ENCODE measurements at places on chromosomes 7 and 10.
A peak's percentile ranks its signal among the peaks of the same experiment; 100 is the strongest.

DNA sequence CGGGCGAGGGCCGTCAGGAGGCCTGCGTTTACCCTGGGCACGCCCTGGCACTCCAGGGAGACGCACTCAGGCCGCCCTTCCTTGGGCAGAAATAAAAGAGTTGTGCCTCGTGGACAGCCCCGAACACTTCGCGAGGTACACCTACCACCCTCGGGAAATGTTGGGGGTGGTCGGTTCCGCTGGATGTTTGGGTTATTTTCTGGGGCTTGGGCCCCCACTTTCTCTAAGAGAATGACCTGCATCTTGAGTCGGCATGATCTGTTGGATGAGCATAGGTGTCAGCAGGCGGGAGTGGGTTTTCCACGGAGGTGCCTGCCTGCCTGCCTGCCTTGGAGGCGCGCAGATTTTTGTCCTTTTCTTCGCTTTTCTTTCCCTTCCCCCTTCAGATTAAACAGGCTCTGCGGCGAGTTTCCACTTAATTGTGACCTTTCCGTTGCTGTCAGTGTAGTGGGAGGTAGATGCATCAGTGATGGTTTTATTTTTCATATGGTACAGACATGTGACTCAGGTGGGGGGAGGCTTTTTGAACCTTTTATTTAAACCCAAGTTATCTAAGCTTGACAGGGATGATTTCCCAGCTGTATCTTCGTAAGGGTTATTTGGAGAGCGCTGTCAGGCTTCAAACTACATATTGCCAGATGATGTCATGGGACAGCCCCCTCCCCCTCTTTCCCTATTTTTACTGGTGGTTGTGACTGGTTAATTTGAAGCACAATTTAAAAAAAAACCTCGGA lies 661 bp downstream of the HECTD2 start:
- DNase-seq: no peak

GRCh38 chr7:92259610-92260247 lies 14.0 kb downstream of the ANKIB1 start:
- no peak for DNase-seq

DNA sequence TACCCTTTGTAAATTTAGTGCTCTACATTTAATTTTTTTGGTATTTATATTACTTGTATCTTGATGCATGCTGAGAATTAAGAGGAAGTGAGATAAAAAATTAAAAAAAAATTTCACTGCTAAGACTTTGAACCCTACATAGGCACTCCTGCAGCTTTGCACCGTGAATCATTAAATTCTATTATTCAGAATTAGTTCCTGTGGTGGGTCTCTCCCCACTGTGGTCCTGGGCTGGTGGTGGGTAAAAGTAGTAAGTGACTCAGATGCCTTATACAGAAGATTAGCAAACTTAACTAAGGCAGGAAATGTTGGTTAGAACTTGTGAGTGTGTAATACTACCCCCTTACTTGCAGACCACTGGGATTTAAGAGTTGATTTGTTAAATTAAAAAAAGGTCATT lies 72.6 kb downstream of the AP3M1 start:
- peak; percentile 79 for DNase-seq

- no peak for DNase-seq
These were observed 1631.5 kb upstream of the LRRTM3 start for GRCh38 chr10:65294329-65294728.

- no peak for DNase-seq
These were observed 66.8 kb downstream of the CD36 start for GRCh38 chr7:80705130-80705781.

GRCh38 chr10:124554085-124554858 lies 92.6 kb downstream of the LHPP start:
- DNase-seq: no peak

GRCh38 chr10:117137911-117138642 lies at the start of gene VAX1:
Gene VAX1, minus strand, starts transcription at chr10:117138270. Its CDS starts 214 bp downstream, at chr10:117138056.
- no peak for DNase-seq

DNA sequence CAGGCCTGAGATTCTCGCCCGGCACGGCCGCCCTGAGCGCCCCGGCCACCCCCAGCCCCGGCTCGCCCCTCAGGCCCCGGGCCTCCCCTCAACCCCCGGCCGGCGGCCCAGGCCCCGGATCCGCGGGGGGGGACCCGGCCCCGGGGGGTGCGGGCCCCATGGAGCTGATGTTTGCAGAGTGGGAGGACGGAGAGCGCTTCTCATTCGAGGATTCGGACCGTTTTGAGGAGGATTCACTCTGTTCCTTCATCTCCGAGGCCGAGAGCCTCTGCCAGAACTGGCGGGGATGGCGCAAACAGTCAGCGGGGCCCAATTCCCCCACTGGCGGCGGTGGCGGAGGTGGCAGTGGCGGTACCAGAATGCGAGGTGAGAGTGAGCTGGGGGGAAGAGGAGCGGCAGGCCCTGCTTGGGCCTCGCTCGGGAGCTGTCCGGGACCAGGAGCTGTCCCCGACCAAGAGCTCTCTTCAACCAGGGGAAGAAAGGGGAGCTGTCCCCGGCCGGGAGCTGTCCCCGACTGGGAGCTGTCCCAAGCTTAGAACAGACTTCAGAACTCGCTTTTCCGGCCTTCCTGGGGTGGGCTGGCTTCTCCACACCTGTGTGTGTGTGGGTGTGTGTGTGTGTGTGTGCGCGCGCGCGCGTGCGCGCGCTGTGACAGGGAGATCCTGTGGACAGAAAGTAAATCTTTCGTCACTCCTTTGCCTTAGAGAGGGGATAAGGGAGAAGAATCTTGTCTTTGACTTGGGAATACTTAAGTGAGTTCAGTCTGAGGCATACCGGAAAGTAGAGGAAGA lies 510 bp downstream of the ZSWIM8 start:
- no peak for DNase-seq

- peak; percentile 41 for DNase-seq
These were observed 92.2 kb downstream of the GATA3 start for GRCh38 chr10:8146650-8147049.

DNA sequence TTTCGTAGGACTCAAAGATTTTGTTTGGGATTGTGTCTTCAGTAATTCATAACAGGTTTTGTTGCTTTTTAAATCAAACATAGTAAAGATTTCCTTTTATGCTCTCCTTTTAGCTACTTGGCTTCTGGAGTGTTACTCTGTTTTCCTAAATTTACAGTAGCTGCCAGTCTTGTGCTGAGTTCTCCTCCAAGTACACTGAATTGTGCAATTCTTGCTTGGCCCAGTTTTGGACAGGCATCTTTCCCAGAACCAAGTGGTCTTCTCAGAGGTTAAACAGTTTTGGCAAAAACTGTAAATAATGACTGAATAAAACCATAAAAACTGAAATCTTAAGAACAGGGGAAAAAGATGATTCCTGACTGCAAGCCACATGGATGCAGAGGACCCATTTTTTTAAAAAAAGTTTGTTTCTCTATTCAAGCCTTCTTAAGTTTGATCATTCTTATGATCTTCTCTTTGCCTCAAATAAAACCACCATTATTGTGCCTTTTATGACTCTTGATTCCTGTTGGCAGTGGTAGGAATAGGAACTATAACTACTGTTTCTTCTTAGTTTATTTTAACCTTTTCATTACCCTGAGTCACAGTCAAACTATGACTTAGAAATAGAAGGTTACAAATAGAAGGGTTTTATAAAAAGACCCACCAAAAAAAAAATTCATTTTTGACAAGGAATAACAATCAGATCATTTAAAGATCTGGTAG lies 88.0 kb downstream of the MDFIC start:
- DNase-seq: no peak

DNA sequence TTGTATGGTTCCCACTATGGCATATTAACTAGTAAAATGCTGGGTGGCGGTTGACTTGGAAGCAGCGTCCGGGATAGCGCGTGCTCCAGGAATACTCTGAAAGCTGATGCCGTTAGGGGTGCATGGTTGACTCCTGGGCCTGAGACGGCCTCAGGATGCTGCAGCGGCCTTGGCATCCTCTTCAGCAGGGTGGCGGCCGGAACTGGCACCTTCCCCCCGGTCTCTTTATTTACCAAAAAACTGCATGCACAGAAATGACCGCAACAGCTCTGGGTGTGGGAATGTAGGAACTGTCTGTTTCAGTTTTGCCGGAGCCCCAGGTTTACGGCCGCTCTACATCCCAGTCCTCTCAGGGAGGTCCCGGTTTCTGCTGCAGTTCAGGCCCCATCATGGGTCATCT lies 28.8 kb downstream of the PFKP start:
- no peak for DNase-seq

- DNase-seq: no peak
These were observed 219.5 kb downstream of the CCDC3 start for GRCh38 chr10:12781976-12782375.

DNA sequence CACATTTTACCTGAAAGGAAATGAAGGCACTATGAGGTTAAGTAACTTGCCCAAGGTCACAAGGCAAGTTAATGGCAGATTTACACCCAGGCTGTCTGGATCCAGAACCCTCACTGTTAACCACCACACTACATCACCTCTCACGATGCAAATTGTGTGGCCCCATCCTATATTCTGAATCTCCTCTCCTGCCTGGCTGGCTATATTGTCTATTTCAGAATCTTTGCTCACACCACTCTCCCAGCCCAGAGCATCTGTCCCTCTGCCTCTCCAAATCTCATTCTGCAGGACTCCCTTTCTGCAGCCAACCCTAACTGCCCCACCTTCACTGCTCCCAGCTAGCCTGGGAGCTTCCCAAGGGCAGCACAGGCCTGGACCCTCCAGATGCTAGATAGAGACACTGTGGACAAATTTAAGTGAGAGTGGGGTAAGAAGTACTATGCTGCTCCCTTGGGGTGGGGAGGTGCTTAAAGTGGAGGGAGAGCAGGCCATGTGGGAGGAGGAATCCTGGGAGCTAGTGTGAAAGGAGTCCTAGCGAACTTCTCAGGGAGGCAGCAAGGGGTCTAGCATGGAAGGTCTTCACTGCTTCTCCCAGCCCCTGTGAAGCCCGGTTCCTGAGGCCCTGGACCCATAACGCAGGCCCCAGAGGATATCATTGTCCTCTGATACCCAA lies 786 bp downstream of the CUEDC2 start:
- no peak for DNase-seq

- no peak for DNase-seq
These were observed 13.6 kb upstream of the MICU1 start for GRCh38 chr10:72639441-72639873.

DNA sequence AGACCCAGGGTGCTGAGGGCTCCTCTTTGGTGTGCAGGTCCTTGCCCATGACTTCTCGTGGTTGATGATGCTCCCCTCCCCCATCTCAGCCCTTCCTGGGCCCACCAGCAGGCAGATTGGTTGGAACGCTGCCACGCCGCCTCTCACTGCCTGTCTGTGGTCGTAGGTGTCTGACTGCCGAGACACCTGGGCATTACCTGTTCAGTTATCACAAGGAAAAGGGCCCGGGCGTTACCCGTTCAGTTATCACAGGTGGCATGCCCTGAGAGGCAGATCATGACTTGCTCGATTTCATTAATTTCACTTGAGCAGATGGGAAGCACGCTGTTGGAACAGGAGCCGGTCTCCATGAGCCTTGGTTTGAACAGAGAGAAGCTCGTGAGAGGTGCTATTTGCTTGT lies 42.5 kb downstream of the TACR2 start:
- DNase-seq: no peak
